Epithelial cell of proximal tubule (primary cell): ENCODE measurements at places on chromosomes 16 and 17. TPM values are rescaled to one million over a fixed set of nuclear protein-coding genes. Genes with fewer than 3 reads are reported as not detected.

SOX8 gene
- total RNA-seq: not detected in 2 replicates

DNA sequence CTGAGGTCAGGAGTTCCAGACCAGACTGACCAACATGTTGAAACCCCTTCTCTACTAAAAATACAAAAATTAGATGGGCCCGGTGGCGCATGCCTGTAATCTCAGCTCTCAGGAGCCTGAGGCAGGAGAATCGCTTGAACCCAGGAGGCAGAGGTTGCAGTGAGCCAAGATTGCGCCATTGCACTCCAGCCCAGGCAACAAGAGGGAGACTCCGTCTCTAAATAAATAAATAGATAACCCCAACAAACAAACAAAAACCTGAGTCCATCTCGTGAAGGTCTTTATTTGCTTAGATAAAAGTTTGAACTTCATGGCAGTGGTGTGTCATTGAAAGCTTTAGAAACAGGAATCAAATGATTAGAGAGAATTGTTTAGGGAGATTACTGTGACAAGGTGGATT is 167.4 kb downstream of the BCAS3 start:
- no peak for DNase-seq

DNA sequence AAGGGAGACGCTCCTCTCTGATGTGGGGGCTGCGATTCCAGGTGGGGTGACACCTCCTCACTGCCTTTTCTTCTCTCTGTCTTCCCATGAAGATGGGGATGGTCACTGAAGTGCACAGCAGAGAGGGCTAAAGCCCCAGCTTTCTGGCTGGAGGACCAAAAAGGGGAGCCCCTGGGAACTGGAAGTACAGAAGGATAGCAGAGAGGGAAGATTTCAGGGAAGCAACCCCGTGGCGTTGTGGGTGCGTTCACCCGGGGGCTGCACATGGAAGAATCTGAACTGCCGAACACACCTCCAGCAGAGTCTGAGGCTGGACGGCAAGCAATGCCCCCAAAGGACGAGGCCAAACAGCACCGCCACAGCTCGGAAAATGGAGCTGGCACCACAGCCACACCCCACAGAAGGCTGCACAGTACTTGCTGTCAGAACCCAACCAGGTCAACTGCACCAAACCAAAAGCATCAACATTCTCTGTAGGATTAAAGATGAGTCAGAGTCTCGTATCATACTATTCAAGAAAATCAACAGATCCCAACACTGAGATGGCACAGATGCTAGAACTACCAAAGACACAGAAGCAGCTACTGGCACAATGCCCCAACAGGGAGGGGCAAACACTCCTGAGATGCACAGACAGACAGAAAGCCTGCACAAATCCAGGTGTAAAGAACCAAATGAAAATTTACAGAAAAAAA is 49.9 kb downstream of the MAP1LC3B start:
- DNase-seq: no peak

GRCh38 chr17:33225509-33225908 is 67.6 kb downstream of the ASIC2 start:
- DNase-seq: no peak

DNA sequence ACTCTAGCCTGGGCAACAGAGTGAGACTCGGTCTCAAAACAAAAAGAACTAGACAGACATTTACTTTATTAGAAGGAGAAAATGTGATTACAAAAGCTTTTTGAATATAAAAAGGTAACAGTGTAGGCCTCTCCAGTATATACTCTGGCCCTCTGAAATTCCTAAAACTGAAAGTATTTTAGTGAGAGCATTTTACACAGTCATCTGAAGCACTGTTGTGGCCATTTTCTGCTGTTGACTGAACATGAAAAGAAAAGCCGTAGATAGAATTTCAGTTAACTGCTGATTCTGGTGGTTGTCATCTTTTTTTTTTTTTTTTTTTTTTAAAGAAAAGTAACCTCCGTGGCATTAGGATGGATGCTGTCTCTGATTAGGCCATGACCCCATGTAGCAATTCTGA is 15.6 kb downstream of the DUSP14 start:
- DNase-seq: no peak

DNA sequence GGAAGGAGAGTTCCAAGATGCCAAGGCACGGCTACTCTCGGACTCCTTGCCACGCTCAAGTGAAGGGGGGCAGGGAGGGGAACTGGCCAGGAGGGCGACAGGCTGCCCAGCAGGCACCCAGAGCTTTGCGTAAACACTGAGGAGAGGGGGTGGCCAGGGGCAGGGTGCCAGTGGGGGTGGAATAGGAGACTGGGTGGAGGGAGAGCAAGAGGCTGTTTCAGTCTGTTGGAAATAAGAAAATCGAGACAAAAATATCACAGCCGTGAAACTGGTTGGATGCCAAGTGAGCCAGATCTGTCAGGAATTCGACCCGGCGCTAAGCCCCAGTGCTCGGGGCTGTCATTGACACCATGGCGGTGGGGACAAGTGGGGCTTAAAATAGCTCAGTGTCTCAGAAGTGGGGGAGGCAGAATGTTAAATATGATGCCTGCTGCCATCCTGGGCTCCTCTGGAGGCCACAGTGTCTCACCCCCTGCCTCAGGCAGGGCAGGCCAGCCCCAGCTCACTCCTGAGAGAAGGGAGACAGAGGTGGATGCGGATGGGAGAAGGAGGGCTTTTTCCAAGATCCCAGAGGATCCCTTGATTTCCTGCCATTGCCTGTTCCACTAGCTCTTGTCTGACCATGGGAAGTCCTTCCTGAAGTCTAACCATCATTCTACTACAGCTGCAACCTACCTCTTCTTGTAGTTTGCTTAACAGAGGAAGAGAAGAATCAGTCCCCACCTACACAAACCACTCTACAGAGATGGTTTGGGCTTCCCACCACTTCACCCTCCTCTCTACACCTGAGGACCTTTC is 9.5 kb downstream of the PNMT start:
- DNase-seq: no peak

DNA sequence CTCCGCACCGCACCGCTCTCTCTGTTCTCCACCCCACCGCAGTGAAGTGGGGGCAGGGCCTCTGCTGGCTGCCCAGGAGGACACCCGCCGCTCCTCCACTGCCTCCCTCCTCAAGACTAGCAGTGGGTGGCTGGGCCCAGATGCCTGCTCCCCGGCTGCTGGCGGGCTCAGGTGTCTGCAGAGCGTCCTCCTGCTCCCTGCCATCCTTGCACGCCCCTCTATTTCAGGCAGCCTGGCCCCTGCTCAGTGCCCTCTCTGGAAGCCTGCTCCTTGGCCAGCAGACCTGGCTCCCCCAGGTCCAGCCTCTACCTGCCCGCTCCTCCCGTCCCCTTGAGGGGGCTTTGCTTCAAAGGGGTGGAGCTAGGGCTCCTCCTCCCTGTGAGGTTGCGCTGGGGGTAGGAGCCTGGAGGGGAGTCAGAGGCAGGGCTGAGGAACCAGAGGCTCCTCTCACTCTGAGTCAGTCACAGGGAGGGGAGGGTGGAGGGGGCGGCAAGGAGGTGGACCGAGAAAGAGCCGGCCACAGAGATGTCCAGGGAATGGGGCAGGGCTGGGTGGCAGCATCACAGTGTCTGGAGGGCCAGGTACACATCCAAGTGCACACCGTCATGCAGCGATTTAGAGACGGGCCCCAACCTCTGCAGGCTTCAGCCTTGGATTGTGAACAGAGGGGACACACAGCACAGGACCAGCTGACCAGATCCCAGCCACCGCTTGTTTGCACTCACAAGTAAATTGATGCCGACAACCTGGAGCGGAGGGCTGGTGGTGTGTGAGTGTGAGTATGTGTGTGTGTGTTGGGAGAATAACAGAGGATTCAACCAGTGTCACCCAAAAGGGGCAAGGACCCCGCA is 9.8 kb upstream of the TMEM92 start:
- DNase-seq: no peak

DNA sequence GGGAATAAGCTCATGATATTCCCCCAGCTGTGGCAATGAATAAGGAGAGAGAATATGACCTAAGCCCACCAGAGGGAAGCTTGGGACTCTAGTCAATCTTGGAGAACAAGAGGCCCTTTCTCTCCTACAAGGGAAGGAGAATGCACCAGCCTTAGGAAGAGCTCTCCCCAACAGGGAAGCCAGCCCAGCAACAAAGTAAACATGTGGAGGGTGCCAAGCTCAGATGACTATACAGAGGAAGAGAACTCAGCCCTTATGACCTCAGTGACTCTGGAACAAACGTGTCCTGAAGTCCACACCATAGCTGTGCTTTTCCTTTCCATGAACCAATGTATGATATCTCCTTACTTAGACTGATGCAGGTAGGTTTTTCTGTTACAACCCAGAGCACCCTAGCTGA is 219.7 kb downstream of the GSG1L start:
- no peak for DNase-seq

GRCh38 chr16:49939495-49939894 is 83.6 kb upstream of the ZNF423 start:
- DNase-seq: no peak

GRCh38 chr16:53135329-53135728 is 80.5 kb downstream of the CHD9 start:
- no peak for DNase-seq

GRCh38 chr16:49631187-49632041 is 224.5 kb downstream of the ZNF423 start:
- DNase-seq: no peak

DNA sequence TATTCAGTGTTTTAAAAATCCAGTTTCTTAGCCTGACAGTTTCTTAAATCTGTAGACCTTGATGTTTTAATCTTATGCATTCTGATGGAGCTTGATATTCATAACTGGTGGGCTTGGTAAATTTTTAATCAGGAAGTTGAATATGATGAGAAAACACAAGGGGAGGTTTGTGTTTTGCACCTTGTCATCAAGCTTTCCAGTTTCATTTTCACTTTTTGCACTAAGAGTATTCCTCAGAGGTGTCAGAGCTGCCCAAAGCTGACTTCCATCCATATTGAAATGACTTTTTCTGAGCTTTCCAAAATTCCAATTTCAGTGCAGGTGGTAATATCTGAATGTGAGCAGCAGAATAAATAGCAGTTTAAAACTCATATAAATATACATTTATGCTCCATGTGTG is 555.0 kb upstream of the RBFOX1 start:
- DNase-seq: no peak

DNA sequence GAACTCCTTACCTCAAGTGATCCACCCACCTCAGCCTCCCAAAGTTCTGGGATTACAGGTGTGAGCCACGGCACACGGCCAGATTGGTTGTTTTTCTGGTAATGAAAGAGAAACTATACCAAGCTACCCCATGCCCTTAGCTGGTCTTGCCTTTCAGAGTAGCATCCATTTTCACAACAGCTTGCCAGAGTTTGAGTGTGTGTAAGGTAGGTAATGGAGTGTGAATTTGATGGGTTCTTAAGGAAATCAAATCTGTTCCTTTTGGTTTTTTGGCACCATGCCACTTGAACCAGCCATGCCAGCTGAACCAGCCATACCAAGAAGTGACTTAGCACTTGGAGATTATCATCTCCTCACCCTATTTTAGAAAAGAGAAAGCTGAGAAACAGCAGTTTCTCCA is 5.1 kb downstream of the CALCOCO2 start:
- DNase-seq: no peak

DNA sequence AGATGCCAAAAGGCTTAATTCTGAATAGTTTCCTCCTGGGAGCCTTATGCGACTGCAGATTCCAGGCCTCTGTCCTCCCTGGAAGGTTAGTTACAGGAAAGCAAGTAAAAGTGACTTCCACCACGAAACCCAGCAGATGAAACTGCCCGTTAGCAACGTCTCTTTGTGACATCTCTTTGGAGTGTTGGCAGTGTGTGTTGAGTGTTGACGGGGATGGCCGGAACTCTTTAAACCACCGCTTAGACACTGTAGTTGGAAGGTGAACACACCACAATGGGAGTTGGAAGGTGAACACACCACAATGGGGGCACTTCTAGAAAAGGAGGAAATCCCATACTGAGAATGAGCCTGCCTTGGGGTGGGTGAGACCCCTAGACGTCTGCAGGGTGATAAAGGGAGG is 858 bp downstream of the SKAP1 start:
- no peak for DNase-seq

DNA sequence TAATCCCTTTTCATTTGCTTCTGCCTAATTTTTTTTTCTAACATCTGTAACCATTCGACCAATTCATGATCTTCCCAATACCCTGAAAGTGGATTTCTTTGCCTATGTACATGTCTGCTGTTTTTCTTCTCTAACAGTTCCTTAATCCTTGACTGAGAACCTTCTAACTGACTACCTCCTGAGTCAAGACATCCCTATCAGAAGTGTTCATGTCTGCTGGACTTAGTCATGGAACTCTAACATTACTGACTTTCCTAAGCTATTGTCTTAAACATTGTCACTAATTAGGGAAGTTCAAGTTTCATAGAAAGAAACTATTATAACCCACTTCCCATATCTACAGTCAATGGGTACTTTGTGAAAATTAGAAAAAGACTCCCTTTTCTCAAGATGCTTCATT is 52.4 kb upstream of the IRX5 start:
- no peak for DNase-seq
